ENCODE measurements at places on chromosomes 7 and 10. TPM values are rescaled to one million over a fixed set of nuclear protein-coding genes. Genes with fewer than 3 reads are reported as not detected.

DNA sequence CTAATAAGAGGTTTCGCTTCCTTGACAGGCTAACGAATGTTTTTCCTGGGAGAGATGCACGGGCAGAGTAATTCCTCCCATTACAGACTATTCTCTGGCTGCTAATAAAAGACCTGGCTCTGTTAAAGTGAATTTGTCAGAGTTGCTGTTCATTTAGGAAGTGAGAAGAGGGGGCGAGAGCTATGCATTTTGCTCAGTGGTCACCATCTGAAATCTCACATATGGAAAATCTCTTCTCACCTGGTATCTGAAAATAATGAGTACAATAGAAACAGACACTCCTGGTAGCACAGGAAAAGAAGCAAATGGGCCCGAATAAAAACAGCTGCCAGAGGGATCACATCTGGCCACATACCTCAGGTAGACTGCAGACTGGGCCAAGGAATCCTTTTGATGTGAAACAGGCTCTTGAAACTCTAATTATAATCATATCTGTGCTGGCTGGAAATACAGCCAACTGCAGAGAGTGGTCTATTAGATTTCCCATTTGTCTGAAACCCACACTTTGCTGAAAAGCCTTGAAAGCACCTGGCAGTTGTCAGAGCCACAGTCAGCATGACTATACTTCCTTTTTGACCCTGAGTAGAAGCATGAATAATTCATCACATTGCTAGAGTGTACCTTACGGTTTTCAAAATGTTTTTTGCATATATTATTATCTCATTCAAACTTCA is 33.6 kb downstream of the AOAH start:
- no peak overlapping the region for H3K4me3 ChIP-seq
- H3K4me1 ChIP-seq = peaks cover 47% of the 10 kb centered on the region
- no peaks in the 10 kb centered on the region for H3K36me3 ChIP-seq
- H3K27ac ChIP-seq = no peak overlapping the region

DNA sequence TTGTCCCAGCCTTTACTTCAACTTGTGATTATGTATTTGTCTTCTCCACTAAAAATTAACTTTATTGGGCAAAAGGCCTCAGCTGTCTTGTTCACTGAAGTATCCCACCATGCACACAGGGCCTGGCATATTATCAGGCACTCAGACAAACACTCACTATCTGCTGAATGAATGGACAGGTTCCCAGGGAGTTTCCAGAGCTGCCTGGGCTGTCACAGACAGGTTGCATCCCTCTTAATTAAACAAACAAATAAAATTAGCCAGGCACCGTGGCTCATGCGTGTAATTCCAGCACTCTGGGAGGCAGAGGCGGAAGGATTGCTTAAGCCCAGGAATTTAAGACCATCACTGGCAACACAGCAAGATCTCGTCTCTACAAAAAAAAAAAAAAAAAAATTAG is 1.5 kb upstream of the TSPAN14 start:
- H3K36me3 ChIP-seq = no peaks in the 10 kb centered on the region
- peaks cover 14% of the 10 kb centered on the region for H3K4me1 ChIP-seq
- no peak overlapping the region for H3K4me3 ChIP-seq

DNA sequence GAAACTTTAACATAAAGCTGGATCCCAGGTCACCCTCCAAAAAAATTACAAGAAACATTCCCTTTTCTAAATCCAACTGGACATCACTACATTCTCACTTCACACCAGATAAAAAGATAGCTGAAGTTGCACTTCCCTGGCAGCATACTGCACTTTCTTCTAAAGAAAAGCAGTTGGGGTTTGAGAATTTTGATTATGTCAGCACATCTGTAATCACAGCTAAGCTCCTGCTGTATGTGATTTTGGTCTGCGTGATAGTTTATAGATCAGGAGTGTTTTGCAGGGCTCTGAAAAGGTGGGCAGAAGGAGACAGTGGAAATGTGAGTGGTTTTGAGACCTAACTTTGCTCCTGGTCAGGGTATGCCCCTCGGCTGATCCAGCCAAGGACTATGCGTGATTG is 199.1 kb upstream of the AKR1E2 start:
- H3K27me3 ChIP-seq = no peaks in the 10 kb centered on the region
- H3K4me3 ChIP-seq = no peak overlapping the region
- no peaks in the 10 kb centered on the region for H3K4me1 ChIP-seq
- no peak for DNase-seq

GRCh38 chr10:45151467-45152214 is 150.9 kb downstream of the ZNF22 start:
- H3K4me1 ChIP-seq = no peaks in the 10 kb centered on the region
- no peaks in the 10 kb centered on the region for H3K27me3 ChIP-seq
- no peak overlapping the region for H3K4me3 ChIP-seq
- no peaks in the 10 kb centered on the region for H3K36me3 ChIP-seq
- H3K27ac ChIP-seq = no peak overlapping the region
- no peak for DNase-seq

- H3K27ac ChIP-seq = no peak overlapping the region
- no peak for DNase-seq
- H3K27me3 ChIP-seq = peaks cover 3% of the 10 kb centered on the region
- H3K4me1 ChIP-seq = no peaks in the 10 kb centered on the region
- H3K4me3 ChIP-seq = no peak overlapping the region
Measured at GRCh38 chr10:80131499-80131901, 1.0 kb upstream of the PLAC9 start.

OR2A42 gene
- 0.22 TPM for total RNA-seq

DNA sequence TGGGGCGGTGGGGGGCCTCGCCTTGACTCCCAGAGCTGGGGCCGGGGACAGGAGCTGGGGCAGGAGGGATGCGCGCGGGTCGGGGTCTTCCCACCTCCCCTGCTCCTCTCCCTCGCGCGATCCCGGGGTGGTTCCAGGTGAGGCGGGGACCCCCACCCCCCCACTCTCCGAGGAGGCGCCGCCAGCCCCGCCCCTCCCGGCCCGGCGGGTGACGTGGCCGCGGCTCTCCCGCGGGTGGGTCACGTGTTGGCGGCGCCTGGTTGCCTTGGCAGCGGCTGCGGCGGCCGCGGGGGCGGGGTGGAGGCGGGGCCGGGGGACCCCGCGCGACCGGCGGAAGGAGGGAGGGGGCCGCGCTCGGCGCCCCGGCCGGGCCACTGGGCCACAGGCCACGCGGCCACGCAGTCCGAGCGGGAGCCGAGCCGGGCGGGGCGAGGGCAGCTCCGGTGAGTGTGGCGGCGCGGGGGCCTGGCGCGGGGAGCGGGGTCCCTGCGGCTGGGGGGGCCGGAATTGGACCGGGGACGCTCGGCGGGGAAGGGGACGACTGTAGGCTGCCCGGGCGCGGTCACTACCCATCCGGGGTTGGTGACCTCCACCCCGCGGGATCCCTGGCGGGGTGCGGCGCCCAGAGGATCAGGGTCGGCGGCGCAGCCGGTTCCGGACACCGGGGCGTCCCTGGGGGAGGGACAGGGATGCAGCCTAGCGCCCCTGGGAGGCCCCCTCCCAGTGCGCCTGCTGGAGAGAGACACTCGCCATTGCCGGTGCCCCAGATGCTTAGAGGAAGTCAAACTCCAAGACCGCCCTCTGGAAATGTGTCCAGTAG is at the start of gene ORAI2:
TSS of gene ORAI2 (plus strand) at position 357 of the 820 bp plus-strand sequence. CDS start 5,382 bp downstream, outside the sequence.
- H3K27ac ChIP-seq = peak within 1 kb of the TSS; percentile 96
- peaks cover 34% of the 10 kb centered on the region for H3K4me1 ChIP-seq
- peaks cover 4% of the 10 kb centered on the region for H3K36me3 ChIP-seq
- peak; percentile 94 for DNase-seq

Measured in naive thymus-derived CD4-positive, alpha-beta T cell (primary cell).